ENCODE measurements at places on chromosomes 6 and 20.

DNA sequence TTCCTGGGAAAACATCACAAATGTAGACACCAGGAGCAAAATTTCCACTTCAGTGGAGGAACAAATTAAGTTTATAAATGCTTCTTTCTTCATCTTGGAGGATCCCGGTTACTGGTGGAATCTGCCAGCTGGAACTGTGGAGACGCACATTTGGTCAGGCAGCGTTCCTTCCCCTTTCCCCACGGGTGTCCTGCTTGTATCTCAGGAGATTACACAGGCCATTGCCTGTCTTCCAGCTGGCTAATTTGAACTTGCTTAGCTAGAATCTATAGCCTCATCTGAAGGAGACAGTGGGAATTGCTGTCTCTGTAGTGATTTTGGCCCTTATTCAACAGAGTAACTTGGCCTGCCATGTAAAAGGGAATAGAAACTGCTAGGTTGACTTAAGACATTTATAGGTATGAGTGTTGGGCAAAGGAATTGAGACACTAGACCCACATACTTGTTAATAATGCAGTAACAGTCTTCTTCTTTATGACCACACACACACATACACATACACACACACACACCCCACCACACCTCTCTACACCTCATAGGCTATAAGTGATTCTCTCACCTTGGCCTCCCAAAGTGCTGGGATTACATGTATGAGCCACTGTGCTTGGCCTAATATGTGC lies 34.4 kb downstream of the TSBP1 start:
- DNase-seq = no peak

GRCh38 chr6:150617062-150617461 lies 17.4 kb downstream of the PLEKHG1 start:
- no peak for DNase-seq

- no peak for DNase-seq
Observed at GRCh38 chr6:116580198-116580597, 8.9 kb downstream of the RWDD1 start.

DNA sequence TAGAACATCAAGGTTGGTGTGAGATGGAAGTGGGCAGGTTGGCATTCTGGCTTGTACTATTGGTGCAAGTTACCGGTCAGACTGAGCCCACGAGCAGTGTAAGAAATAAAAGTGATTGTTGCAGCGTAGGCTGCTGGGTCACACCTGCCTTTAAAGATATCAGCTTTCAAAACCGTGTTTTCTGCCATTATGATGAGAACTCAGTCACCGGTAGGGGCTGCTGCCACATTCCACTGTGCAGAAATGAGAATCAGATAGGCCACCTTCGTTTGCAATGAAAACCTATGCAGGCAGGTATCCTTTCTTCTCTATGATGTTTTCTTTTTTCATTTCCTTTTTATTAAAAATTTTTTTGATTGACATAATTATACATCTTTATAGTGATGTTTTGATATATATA lies 168.5 kb downstream of the MYLK4 start:
- no peak for DNase-seq

DNA sequence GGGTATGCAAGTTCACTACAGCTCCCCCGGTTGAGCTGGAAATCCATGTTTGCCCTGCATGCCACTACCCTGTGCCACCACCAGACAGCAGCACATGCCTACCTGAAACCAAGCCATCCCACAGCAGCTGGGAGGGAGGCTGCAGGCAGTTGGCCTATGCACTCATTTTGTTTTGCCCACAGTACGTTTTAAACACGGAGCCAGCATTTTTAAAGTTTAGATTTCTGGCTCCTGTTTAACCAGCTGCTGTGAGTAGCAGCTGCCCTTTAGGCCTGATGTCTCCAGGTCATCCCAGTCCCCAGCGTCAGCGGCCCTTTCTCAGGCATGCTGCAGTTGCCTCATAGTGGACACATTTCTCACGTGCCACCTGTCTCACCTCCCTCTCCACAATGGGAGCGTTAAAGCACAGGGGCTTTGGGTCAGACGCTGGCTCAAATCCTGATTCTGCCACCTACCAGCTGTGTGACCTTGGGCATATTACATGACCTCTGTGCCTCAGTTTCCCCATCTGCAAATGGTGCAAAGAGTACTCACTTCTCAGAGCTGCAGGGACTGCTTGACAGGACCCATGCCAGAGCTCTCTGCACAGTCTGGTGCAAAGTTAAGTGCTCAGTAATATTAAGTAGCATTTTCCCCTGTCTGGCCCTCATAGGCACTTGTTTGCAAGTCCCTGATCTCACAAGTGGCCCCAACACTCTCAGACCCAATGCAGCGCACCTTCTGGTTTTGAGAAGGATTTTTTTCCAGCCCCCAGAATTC lies 8.2 kb upstream of the UBE2V1 start:
- peak; percentile 60 for DNase-seq

DNA sequence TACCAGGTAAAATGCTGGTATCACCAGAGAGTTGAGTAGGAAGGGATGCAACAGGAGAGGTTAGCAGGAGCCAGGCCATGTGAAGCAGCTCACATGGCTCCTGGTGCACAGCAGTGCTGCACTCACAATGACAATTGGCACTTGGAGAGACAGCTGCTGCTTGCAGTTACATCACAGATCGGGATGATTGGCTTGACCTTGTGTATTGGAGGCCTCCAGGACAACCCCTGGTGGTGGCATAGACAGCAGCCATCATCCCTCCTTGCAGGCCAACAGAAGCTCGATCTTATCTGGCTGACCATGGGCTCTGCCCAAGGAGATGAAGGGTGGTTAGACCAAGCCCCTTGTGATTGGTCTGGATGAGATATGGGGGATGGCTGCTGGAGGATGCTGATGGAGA lies 73.0 kb downstream of the EYA2 start:
- DNase-seq = no peak

DNA sequence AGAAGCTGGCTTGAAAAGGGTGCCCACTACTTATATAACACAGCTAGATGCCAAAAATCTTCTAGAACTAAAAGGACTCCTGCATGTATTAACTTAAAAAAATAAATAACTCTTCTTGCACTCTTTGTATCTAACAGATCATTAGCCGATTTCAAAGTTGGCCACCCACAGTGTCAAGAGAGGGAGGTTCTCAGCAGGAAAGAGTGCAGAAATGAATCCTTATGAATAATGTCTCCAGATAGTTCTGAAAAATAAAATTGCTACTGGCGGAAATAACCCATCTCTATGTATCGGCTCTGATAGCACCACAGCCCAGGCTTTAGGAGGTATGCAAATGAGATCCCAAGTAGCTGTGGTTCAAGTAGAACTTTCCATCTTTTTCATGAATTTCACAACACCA lies 232.7 kb downstream of the PHF3 start:
- no peak for DNase-seq

DNA sequence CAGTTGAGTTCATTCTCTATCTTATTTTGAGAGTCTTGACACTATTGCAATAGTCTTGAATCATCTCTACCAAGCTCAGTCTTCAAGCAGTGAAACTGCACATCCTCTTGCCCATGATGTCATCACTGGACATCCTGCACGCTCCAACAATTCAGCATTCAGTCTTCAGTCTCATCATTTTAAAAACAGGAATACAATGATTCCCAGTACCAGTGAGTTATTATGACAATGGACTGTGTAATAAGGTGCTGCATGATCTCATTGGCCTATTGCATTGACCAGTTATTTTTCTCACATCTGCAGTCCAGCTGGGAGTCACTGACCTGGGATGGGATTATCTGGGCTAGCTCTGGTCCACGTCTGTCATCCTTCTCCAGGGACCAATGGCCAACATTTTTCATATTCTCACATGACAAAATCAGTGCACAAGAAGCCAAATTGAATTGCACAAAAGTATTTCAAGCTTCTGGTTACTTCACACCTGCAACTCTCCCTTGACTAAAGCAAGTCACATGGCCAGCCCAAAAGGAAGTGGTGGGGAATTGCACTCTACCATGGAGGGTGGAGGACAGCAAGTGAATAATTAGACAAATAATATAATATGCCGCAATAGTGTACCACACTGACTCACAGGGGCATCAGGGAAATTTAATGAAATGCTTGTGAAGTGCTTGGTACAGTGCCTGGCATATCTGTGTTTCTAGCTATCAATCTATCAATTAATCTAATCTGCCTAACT lies 6.4 kb upstream of the CST2 start:
- no peak for DNase-seq

- no peak for DNase-seq
Observed at GRCh38 chr20:14924433-14924832, 587.0 kb upstream of the FLRT3 start.

- DNase-seq = peak; percentile 25
Observed at GRCh38 chr6:149897015-149897697, 757 bp downstream of the RAET1E start.

DNA sequence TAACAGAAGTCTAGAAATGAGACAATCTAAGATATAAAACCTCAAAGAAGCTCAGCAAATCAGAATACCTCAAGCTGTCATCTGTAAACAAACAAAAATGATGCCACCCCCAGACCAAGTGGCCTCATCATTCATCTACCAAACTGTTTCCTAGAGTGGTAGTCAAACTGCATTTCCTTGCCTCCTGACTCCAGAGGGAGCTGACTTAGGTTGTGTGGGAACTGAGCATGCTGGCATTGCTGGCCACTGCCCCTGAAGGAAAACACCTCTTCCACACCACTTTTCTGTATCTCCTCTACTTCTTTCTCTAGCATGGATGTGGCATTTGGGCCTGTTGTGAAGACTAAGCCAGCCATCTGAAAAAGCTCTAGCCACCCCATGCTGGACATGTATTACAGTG lies 56.3 kb downstream of the ZHX3 start:
- no peak for DNase-seq

- no peak for DNase-seq
Observed at GRCh38 chr6:63525186-63525878, 46.9 kb upstream of the LOC128125822 start.

DNA sequence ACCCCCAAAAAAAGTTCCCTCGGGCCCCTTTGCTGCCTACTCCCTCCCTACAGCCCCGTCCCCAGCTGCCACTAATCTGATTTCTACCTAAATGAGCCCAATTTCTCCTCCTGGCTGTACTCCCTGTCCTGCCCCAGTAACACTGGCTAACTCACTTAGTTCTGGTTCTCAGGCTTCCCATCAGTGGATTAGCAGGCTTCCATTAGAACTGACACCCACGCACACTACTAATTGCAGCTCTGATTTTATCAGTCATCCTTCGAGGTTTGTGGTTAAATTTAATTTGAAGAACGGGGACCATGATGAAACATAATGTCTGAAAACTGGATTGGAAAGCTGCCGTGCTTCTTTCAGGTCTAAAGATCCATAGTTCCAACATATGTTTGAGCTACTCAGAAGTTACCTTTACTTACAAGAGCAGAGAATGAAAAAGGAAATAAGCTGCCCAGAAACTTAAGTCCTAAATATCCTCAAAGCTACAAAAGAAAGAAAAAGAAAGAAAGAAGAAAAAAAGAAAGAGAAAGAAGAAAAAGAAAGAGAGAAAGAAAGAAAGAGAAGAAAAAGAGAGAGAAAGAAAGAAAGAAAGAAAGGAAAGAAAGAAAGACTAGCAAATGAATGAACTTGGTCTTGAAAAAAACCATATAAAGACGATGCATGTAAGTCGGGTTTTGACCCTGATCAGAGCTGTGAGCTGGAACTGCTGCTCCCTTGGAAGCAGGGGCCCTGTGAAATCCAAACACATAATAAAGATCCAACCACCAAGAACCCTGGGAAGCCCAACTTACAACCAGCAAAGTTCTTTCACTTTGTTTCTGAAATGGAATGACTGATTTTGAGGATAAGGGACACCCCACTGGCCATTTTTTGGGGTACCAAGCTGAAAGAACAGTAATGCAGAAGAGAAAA lies 51.7 kb downstream of the CNKSR3 start:
- DNase-seq = no peak

GRCh38 chr6:16956361-16956760 lies 145.5 kb upstream of the STMND1 start:
- DNase-seq = no peak

DNA sequence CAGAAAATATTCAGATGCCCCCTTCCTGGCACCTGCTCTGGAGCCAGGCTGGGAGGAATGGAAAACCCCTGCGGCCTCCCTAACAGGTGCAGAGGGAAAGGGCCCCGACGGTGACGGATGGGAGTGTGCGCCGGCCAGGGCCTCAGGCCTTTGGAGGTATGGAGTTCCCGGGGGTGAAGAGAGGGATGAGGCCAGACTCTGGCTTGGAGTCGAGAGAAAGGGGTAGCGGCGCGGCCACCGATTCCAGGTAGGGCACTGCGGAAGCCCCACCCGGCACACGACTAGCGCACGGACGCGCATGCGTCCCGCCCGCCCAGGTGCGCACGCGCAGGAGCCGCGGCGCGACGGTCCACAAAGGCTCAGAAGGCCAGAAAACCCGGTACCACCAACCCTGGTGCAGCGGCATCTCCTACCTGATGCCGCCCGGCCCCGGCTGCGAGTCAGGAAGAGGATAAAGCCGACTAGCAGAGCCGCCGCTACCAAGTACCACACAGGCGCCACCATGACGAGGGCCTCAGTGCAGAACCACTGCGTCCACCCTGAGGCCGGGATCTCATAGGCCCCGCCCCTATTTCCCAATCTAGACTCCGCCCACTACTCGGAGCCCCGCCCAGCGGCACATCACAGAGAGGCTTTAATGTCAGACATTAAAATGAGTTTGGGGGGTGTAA lies at the start of gene DDRGK1:
DDRGK1 (minus strand) TSS at position 559 of the 671 bp plus-strand sequence; CDS start at position 504, 55 bp downstream.
- DNase-seq = peak; percentile 75

GRCh38 chr6:42698217-42698616 lies 24.2 kb downstream of the PRPH2 start:
- no peak for DNase-seq

- no peak for DNase-seq
Observed at GRCh38 chr6:21808551-21809242, 215.1 kb downstream of the SOX4 start.

- no peak for DNase-seq
Observed at GRCh38 chr20:4748847-4749246, 27.1 kb downstream of the PRND start.

GRCh38 chr20:64038565-64039292 lies 2.7 kb downstream of the C20orf204 start:
- DNase-seq = no peak

DNA sequence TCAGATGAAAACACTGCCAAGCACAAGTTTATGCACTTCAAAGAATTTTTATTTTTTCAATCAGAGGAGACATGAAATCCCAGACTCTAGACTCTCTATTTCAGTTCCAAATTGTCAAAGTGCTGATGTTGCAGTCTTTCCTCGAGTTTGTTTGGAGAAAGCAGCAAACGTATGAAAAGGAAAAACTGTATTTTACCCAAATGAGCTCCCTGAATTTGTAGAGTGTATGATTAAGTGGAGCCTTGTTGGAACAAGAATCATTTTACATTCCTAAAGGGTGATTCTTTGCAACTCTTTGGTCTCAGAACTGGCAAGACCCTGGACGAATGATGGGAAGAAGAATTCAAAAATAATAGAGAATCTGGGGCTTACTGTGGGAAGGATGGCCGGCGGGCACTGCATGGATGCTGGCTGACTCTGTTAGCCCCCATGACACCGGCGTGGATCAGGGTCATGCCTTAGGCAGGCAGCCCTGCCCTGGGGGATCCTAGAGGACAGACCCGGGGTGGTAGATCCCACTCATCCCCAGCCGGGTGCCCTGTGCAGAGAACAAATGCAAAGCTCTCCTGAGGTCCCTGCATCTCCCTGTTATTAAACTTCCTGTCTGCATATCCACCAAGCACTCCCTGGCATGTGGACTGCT lies 207.4 kb downstream of the FNDC1 start:
- no peak for DNase-seq

- DNase-seq = no peak
Observed at GRCh38 chr20:62529896-62530642, 54.3 kb upstream of the GATA5 start.
